ENCODE measurements at places on chromosomes 16 and 17.
A peak's percentile ranks its signal among the peaks of the same experiment; 100 is the strongest.

GRCh38 chr17:10738521-10739258 is 8.9 kb upstream of the TMEM220 start:
- no peak for DNase-seq

GRCh38 chr16:25311039-25311438 is 53.4 kb upstream of the ZKSCAN2 start:
- no peak for DNase-seq

- DNase-seq, result no peak
Measured at GRCh38 chr17:55330344-55330933, 65.7 kb downstream of the HLF start.

- DNase-seq, result no peak
Measured at GRCh38 chr16:88387941-88388627, 5.3 kb downstream of the ZNF469 start.

GRCh38 chr17:61362396-61362795 is 37.2 kb upstream of the TBX2 start:
- no peak for DNase-seq

- DNase-seq, result peak; percentile 53
Measured at GRCh38 chr16:11224894-11225676, 30.9 kb downstream of the SOCS1 start.

DNA sequence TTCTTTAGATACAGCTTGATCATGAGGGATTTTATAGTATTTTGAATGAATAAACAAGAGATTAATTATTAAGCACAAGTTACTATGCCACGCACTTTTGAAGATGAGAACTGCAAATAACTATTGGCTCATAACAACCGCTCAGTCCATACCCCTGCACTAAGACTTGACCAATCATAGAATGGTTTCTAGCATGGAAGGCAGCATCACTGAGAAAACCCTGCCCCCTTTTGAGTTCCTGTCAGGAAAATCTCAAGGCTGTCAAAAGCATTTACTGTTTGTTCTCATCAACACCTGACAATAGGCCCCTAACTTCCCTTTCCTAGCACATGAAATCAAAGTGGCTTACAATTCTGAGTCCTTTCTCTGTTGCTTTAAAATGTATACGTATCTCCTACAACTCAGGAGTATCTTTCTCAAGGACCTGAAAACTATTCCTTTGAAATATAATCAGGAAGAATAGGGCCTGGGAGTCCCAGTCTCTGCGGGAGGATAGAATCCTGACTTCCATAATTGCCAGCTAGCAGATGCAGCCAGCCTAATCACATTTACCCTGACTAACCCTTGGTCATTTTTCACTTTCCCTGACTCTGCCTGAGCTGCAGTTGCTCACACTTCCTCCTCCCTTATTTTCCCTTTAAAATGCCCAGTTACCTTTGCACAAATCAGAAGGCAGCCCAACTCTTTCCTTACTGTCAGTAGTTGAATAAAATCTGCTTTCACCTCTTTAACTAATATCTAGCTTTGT is 9.1 kb upstream of the MMD start:
- DNase-seq, result no peak

GRCh38 chr17:3792481-3792880 is 8.5 kb downstream of the ITGAE start:
- no peak for DNase-seq

- no peak for DNase-seq
Measured at GRCh38 chr17:31580316-31580705, 188.8 kb downstream of the RAB11FIP4 start.

GRCh38 chr17:49783071-49783715 is 5.3 kb upstream of the KAT7 start:
- DNase-seq, result no peak

DNA sequence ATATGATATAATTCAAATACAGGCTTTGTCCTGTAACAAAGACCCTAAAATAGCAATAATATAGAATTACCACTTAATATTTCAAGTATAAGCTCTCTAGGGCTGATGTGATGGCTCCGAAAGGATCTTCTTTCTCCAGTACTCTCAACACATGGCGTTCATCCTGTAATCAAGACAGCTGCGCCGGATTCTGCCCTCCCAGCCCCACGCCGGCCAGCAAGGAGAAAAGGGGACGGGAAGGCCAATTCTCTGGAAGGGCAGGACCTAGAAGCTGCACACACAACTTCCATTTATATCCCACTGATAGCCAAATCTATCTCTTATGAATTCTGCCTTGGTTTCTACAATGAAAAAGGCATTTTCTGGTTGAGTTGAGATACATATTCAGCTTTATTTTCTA is 32.0 kb downstream of the CCDC182 start:
- no peak for DNase-seq

GRCh38 chr17:65370669-65371131 is 190.7 kb downstream of the AXIN2 start:
- DNase-seq, result no peak

GRCh38 chr16:77157346-77158058 is 33.5 kb upstream of the MON1B start:
- no peak for DNase-seq

- no peak for DNase-seq
Measured at GRCh38 chr16:51731160-51731559, 580.1 kb upstream of the SALL1 start.

DNA sequence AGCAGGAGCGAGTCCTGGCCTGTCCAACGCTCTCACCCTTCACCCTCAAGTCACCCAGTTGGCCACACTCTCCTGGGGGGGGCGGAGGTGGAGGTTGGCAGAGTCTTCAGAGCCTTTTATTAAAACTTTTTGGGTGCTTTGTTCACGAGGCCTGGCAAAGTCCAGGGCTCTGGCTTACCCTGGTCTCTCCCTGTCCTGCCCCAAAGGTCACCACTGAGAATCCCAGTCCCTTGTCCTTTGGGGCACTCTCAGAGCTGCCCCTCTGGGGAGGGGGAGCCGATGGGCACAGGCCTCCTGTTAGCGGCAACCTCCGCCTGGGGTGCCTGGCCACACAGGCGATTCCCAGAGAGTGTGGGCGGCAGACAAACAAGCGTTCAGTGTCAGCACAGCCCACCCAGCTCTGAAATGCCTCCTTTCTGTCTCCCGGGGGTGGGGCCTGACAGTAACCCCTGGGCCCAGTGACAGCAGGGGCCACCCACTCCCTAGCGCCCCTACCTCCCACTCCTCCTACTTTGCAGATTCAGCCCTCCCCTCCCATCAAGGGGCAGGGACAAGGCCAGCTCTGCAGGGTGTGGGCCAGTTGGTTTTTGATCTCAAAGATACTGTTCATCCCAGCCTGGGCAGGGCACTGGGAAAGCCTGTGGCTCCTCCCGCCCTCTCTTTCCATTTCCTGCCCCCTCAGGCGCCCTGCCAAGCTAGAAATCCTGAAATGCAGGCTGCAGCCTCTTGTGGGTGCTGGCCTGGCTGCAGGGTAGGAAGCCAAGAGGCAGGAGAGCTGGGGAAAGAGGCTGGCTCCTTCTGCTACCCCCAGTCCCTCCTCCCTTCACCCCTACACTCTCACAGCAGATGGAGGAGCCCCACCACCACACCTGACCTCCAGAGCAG is 36.6 kb upstream of the EMP2 start:
- no peak for DNase-seq

- DNase-seq, result no peak
Measured at GRCh38 chr17:57856792-57857620, 7.2 kb upstream of the MRPS23 start.

- DNase-seq, result no peak
Measured at GRCh38 chr17:73060721-73061120, 31.8 kb downstream of the SLC39A11 start.

DNA sequence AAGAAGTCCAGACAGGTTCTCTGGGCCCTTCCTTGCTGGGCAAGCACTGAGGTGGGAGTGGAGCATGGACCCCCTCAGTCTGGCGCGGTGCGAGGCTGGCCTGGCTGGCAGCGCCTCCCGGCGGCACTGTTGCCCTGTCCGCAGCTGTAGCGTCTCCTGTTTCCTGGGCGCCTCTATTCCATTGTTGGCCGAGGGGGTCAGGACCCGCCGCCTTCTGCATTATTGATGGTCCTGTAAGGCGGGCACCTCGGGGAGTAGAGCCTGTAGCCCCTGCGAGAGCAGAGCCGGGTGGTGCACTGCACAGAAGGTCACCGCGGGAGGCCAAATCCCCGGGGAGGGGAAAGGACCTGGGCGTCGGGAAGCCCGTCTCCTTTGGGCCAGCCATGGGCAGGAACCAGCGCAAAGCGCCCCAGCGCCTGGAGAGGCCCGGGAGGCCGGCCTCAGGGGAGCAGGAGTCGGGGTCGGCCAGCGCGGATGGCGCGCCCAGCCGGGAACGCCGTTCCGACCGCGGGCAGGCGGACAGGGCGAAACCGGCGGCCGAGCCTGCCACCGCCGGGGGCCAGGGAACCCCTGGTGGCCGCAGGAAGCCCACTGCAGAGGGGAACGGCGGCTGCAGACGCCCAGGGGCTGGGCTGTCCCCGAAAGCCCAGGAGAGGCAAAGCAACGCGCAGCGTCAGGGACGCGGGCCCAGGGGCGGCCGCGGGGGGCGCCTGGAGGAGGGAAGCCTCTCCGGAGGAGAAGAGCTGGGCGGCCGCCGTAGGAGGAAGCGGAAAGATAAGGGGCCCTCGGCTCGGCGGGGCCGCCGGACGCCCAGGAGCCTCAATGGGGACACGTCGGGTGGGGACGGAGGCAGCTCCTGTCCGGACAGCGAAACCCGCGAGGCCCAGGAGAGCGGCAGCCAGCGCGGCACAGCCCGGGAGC is at the start of gene MYO15B:
Gene MYO15B (plus strand): TSS at position 126 of the 921 bp plus-strand sequence. CDS start 258 bp downstream, at position 384.
- DNase-seq, result peak; percentile 35

DNA sequence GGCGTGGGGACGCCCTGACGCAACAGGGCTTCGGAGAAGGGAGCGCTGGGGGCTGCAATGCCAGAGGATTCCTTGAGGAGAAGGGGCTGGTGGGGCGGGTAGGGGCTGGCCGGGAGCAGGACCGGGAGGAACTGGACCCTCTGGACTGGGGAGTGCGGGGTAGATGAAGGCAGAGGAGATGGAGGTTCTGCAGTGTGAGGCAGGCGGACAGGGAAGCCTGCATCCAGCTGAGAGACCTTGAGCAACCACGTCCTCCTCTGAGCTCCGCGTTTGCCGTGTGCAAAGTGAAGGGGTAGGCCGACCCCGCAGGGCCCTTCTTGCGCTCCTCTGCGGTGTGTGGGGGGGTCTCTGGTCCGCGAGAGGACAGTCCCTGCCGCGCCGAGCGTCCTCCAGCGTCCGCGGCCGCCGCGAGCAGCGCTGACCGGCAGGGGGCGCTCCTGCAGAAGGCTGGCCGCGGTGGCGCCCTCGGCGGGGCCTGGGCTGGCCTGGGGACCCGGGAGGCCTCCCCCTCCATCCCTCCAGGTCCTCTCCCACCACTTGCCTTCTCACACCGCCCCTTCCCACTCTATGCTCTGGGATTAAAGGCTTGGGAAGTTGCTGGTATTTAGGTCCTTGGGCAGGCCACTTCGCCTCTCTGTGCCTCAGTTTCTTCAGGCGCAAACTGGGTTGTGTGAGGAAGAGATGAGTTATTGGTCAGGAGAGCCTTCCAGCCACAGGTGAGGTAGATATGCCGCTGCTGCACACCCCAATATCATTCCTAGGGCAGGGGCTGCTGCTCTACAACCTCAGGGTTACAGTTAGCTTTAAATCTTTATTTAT is 9.6 kb upstream of the WNT9B start:
- no peak for DNase-seq

DNA sequence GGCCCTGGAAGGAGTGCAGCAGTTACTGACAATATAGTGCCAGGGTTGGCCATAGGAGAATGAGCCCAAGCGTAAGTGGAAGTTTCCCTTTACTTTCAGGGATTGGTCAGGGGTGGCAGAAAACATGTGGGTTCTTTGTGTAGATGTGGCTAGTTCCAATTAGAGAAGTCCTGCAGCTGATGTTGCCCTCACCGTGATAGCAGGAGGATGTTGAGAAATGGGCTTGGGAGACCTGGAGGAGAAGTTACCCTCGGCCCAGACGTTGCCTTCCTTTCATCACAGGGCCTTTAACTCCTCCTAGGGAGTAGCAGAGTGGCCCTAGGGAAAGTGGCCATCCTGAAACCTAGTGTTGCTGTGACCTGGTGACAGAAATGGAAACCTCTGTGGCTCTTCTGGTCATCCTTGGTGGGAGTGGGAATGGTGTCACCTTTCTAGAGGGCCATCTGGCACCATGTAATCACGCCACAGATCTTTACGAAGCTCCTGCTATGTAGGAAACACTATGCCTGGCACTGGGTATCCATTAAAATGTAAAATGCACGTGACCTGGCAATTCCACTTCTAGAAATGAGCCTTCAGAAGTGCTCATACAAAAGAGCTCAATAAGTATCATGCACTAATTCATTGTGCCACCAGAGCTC is 6.7 kb downstream of the TMEM92 start:
- DNase-seq, result no peak

DNA sequence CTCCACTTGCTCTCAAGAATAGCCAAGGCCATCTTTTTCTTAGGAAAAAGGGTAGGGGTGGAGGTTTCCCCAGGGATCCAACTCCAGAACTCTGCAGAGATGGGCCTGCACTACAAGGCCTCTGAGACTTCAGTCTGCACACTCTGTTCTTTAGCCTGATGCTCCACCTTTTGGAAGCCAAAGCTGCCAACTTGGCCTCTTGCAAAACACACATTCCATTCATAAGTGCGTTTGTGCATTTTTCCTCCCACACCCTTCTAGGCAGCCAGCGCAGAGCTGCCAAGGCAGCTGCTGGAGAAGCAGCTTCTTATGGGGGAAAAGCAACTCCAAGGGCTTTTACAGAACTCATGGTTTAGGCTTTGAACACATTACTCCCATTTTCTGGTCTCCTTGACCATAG is 45.3 kb downstream of the REXO5 start:
- DNase-seq, result no peak

- no peak for DNase-seq
Measured at GRCh38 chr17:81162491-81162890, 2.8 kb upstream of the PVALEF start.

- no peak for DNase-seq
Measured at GRCh38 chr17:7111784-7112509, 2.7 kb downstream of the ASGR2 start.

DNA sequence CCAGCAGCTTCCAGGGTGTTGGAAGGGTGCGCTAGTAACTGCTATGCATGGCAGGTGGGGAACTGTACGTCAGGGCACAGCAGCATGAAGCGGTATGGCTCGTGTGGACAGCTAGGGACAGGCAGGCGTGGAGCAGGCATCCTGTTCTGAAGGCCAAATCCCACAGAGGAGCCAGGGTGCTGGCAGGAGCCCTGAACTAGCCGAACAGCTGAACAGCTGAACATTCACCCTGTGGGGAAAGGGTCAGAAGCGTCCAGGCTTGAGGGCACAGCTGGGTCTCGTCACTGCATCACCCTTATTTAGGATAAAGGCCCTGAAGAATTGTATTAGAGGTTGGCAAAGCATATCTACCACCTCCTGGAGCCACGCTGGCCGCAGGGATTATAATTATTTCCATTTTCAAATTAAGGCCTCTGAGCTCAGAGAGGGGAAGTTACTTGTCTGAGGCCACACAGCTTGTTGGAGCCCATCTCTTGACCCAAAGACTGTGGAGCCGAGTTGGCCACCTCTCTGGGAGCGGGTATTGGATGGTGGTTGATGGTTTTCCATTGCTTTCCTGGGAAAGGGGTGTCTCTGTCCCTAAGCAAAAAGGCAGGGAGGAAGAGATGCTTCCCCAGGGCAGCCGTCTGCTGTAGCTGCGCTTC is 3.3 kb upstream of the STH start:
- DNase-seq, result no peak

DNA sequence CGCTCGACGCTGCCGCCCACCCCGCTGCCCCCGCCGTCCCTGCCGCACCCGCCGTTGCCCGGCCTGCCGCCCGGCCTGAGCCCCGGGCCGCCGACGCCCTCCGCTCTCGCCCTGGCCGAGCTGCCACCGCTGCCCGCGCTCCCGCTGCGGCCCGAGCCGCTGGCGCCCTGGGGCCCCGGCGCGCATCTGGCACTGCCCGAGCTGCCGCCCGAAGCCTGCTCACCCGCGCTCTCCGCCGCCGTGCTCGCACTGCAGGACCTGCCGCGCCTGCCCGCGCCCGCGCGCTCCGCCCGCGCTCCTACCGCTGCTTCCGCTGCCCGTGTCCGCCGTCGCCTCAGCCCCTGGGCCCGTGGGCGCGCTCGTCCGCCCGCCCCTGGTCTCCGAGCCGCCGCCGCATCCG is 8.4 kb upstream of the CLDN9 start:
- no peak for DNase-seq
